ENCODE measurements at places on chromosomes 2 and 18.

- DNase-seq, result no peak
Observed at GRCh38 chr2:20188851-20189250, 36.1 kb downstream of the SDC1 start.

DNA sequence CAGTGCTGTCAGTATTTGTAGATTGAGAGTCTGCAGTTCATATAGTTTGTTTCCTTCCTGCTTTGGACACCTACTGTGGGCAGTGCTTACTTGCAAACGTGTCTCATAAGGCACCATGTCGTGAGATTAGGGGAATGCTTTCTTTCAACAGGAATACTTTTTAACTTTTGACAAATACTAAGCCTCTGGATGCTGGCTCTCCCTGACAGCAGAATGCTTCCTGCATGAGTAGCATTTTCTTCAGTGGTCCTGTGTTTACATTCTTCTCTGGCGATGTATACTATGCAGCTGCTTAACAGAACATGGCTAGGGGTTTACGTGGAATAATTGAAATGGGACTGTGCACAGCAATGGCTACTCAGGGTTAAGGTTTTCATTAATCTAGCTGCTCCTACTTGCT is 807.5 kb downstream of the MBD2 start:
- DNase-seq, result no peak

DNA sequence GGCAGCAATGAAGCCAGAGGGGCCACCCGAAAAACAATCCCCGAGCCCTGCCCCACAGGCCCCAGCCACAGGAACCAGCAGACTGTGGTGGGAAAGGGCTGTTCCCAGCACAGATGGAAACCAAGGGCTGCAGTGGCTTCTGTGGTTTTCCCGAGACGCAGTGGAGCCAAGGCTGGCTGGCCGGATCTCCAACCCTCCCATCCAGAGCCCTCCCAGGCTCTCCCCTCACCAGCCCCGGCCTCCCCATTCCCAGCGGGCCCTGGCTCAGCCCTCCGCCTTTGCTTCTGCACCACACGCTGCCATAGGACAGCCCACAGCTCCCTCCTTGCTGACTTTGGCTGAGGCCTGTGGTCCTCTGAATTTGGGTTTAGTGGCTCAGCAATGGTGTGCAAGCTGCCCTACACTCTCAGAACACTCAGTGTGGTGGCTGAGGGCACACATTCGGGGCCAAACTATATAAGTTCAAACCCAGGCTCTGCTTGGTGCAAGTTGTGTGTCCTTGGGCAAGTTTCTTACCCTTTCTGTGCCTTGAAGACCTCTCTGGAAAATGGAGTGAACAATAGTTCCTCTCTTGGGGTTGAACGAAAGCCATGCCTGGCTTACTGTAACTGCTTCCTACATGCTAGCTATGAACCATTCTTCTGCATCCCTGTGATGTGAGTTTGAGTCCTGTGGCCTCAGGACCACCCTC is 200.1 kb downstream of the SMAD7 start:
- DNase-seq, result no peak

GRCh38 chr18:75161256-75162028 is 47.5 kb downstream of the PTGR3 start:
- DNase-seq, result no peak

DNA sequence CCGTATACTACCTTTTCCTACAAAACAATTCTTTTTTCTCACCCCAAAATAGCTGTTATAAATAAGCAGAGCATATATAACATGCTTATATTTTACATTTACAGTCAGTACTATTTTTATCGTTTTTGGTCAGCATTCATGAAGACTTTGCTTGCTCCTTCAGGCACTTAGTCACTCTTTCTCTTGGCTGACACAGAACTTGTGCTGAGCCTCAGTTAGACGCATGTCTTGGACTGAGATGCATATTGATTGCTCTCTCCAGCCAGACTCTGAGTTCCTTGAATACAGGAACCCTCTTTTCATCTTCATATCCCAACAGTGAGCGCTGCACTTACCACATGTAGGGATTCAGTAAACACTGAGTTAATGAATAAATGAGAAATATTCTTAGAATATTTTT is 158.3 kb downstream of the RTN4 start:
- no peak for DNase-seq

GRCh38 chr2:28325567-28326468 is 66.8 kb upstream of the FOSL2 start:
- no peak for DNase-seq

DNA sequence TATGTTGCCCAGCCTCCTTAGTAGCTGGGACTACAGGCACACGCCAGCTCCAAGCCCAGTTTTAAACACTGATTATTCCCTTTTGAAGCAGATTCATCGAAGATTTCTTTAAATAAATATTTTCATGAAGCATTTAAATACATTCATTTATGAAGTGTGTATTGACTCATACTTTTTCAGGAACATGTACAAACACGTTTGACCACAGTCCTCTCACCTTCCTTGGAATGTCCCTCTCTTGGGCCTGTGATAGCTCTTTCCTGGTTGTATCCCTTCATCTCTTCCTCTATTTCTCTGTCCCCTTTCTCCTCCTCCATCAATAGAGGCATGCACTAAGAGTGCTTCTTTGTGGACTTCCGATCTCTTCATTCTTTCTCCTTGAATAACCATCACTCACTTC is 2.5 kb downstream of the PSTPIP2 start:
- DNase-seq, result no peak

DNA sequence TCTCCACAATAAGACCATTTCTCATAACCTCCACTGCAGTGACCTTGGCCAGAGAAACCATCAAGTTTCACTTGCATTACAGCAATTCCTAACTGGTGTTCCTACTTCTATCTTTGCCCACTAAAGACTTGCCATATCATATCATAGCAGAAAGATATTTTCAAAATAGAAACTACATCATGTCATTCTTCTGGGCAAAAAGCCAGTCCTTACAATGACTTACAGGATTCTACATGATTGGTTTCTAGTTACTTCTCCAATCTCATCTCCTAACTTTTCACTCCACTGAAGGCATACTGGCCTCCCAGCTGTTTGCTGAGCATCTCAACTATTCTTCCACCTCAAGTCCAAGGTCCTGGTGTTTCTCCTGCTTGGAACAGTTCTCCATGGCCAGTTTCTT is 151.4 kb downstream of the HNMT start:
- DNase-seq, result no peak

DNA sequence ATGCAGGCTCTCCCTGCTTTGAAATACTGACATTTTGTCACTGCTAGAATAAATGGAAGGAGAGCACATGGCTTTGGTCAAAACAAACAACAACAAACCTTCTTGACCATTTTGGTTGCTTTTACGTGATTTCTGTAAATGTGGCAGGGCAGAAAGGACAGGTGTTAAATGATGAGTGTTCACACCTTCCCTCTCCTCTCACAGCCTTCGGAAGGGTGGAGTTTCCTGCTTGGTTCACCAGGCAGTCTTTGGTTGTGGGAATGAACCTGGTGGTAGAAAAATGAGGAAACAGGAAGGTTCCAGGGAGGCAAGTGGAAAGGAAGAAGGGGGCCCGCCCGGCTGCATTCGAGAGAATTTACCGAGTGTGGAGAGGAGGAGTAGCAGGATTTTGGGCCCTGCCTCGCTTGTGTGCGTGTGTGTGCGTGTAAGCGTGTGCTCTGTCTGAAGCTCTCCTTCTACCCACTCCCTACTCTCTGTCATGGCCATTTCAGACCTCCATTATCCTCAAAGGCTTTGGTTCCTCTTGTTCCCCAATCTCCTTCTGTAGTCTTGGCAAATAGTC is 23.7 kb upstream of the SPP2 start:
- DNase-seq, result no peak

- DNase-seq, result no peak
Observed at GRCh38 chr2:164515030-164515429, 106.3 kb downstream of the GRB14 start.

- DNase-seq, result no peak
Observed at GRCh38 chr2:104388296-104388695, 465.6 kb upstream of the POU3F3 start.

GRCh38 chr18:55116863-55117262 is 157.6 kb upstream of the CCDC68 start:
- DNase-seq, result no peak

DNA sequence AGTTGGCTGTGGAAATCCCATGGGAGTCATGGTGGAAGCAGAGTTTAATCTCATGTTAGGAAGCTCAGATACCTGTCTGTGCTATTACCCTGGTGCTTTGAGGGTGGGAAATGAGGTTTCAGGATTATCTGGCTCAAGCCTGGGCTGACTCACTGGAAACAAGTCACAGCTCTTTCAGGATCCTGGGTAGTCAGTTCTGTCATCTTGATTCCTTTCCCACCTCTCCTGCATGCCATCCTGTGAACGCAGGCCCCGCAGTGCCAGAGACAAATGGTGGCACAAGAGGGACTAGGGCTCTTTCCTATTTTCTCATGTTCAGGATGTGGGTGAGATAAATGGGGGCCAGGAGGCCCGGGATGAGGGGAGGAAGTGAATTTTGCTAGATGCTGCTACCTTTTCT is 3.7 kb upstream of the FAM136A start:
- no peak for DNase-seq

- DNase-seq, result no peak
Observed at GRCh38 chr2:105858868-105859693, 114.4 kb downstream of the NCK2 start.

GRCh38 chr2:52597346-52597745 is 1170.3 kb upstream of the CHAC2 start:
- no peak for DNase-seq

DNA sequence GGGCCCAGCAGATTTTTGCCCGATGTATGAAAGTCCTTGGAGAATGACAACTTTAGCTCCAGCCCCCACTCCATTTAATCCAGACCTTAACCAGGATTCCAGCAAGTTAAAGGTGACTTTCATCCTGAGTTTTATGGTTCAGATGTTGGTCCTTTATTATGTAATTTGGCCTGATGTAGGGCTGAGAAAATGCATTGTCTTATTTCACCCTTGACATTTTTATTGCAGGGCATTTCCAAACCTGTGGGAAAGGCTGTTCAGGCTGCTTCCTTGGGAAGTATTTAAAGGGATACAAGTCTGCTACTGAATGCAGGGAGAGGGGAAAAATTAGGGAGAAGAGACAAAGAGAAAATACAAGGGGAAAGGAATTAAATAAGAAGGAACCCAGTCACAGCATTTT is 48.8 kb downstream of the ASB1 start:
- no peak for DNase-seq

- no peak for DNase-seq
Observed at GRCh38 chr2:1394709-1395408, 18.4 kb upstream of the TPO start.

DNA sequence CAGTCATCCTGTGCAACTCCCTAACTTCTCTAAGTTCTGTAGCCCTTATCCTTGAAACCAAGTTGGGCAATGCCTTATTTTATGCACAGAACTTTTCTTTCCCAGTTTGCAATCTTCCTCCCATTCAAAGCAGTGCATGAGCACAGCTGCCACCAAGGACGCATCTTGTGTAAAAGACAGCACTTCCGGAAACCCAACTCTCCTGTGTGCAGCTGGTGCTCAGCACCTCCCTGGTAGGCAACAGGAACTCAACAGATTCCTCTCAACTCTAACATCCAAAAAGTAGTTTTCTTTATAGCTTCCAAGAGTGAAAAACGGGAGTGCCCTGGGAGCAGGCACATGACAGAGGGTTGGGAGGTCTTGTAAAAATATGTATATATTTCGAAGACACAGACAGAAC is 2.2 kb downstream of the TMEM18 start:
- DNase-seq, result no peak

All from activated T-helper 9 cell treated with anti-CD3 and anti-CD28 coated beads, Interleukin-2, amount 50 U/mL, for 16 hours (primary cell).